Testis (tissue), 5 donors: ENCODE measurements at places on chromosomes 2 and 18. TPM values are rescaled to one million over a fixed set of nuclear protein-coding genes. Genes with fewer than 3 reads are reported as not detected.

DNA sequence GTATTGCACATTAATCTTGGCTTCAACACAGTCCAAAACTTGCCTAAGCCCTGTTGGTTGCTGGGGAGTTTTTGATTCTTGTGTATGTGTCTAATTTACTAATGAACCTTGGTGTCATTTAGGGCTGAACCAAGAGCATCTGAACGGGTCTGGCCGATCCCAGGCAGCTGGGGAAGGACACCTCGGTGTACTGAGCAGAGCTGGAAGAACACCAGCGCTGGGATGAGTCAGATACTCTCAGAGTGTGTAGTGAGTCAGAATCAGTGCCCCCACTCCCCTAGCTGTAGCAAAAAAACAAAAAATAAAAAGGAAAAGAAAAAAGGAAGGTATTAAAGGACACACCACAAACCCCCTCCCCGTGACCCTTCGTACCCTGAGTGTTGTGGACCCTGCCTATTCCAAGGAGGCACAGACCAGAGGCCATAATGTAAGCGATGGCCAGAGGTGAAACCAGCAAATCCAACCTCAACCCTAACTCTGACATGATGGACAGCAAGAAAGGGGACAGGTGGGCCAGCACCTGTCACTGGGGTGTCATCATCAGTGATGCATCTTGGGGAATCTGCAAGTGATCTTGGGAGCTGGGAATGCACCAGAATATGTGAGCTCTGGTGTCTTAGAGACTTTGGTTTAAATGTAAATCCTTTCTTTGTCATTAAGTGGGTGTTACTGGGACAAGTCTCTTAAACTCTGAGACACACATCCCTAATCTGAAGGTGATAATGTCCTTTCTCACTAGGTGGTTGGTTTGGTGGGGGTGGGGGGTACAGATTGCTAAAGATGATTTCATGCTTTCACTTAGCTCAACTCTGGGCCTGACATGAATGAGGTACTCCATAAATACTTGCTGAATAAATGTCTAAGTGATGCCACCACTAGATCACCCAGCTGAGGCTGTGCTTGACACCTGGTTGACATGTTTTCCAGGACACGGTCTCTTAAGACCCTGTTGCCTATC is 34.2 kb upstream of the NCOA1 start:
- H3K4me3 ChIP-seq = no peak overlapping the region
- no peaks in the 10 kb centered on the region for H3K4me1 ChIP-seq
- H3K27me3 ChIP-seq = no peaks in the 10 kb centered on the region

DNA sequence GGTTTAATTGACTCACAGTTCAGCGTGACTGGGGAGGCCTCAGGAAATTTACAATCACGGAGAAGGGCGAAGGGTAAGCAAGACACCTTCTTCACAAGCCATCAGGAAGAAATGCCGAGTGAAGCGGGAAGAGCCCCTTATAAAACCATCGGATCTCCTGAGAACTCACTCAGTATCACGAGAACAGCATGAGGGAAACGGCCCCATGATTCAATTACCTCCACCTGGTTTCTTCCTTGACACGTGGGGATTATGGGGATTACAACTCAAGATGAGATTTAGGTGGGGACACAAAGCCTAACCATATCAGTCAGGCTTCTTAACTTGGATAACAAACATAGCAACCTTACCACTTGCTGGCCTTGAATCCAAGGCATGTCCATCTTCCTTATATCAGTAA is 289.0 kb upstream of the STON1 start:
- no peaks in the 10 kb centered on the region for H3K4me1 ChIP-seq
- no peaks in the 10 kb centered on the region for H3K27me3 ChIP-seq
- no peak overlapping the region for H3K4me3 ChIP-seq
- no peak for DNase-seq

- H3K36me3 ChIP-seq = no peaks in the 10 kb centered on the region
- H3K4me1 ChIP-seq = peaks cover 15% of the 10 kb centered on the region
- H3K27me3 ChIP-seq = no peaks in the 10 kb centered on the region
These were observed 192.2 kb downstream of the HDAC4 start for GRCh38 chr2:239208465-239209180.

ALMS1 gene
- total RNA-seq = 128 TPM
